ENCODE measurements at places on chromosomes 12 and 14.
A peak's percentile ranks its signal among the peaks of the same experiment; 100 is the strongest.

DNA sequence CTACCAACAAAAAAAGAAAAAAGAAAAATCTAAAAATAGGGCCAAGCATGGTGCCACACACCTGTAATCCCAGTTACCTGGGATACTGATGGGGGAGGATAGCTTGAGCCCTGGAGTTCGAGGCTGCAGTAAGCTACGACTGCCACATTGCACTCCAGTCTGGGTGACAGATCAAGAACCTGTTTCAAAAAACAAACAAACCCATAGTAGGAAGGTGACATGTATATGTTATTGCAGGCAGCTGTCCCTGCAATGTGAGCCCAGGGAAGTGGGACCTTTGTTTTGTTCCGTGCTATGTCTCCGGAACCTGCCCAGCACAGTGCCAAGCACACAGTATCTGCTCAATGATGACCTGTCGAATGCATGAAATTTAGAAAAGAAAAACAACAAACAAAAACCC lies 37.2 kb upstream of the YY1 start:
- no peak for DNase-seq

GRCh38 chr12:73612551-73612950 lies 925.1 kb upstream of the ATXN7L3B start:
- no peak for DNase-seq

DNA sequence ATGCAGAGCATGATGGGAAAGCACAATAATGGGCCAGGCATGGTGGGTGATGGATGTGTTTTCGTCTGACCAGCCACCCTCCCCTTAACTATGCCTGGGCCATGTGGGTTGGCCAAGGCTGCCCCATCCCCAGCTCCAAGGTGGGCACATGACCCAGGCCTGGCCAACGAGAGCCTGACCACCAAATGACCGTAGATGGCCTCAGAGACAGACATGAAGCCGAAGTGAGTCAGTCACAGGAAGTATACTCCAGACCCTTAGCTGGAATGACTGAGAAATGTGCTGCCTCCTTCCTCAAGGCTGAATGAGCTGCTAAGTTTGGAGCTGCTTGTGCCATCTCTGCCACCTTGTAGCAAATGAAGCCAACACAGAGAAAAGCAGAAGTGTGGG lies 233.6 kb downstream of the BCL11B start:
- no peak for DNase-seq

- DNase-seq = no peak
Measured at GRCh38 chr14:95256776-95257060, 63.0 kb downstream of the CLMN start.

- DNase-seq = no peak
Measured at GRCh38 chr14:70782361-70782760, 27.0 kb downstream of the MAP3K9 start.

- no peak for DNase-seq
Measured at GRCh38 chr12:19055589-19055988, 73.9 kb upstream of the PLEKHA5 start.

DNA sequence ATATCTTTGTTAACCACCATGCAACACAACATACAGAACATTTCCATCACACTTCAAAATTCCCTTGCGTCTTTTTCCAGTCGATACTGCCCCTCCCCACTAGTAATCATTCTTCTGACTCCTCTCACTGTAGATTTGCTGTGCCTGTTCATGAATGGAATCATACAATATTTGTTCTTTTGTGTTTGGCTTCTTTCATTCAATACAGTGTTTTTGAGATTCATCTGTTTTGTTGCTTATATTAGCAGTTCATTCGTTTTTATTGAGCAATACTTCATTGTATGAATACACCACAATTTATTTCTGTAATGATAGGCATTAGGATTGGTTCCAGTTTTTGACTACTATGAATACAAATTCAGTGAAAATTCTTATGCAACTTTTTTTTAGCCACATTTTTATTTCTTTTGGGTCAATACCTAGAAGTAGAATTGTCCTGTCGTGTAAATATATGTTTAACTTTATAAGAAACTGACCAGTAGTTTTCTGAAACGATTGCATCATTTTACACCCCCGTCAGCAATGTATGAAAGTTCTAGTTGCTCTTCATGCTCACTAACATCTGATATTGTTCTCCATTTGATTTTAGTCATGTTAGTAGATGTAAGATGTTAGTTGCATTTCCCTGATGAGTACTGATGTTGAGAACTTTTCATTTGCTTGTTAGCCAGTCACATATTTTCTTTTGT lies 127.5 kb downstream of the TGFB3 start:
- DNase-seq = no peak

DNA sequence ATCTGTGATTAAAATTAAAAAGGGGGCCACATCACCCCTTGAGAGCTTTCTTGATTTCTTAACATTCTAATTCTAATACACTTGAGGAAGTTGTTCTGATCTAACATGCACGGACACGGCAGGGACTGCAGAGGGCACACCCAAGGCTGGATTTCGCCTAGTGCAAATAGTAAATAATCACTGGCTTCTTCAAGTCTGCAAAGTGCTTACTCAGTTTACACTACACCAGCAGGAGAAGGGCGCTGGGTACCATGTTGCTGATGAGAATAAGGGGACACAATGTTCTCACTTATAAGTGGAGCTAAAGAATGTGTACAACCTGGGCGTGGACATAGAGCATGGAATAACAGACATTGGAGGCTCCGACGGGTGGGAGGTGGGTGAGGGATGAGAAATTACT lies 34.2 kb downstream of the TBX5 start:
- no peak for DNase-seq

DNA sequence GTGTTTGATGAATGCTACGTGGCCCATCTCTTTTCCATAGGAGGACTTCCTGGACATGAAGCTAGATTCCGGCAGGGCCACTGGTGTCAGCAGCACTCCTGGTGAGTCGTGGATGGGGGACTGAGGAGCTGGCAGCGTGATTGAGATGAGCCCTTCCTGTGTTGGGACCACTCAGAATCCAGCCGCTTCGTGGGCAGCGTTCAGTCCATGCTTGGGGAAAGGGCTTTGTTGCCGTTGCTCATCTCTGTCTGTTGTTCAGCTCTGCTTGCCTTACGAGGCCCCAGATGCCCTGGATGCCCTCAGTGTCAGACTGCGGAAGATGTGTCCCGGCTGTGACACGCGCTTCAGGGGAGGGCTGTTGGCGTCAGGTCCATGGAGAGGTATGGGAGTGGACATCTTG lies 127.1 kb upstream of the RTL1 start:
- DNase-seq = no peak

GRCh38 chr14:61477712-61478462 lies 156.5 kb downstream of the PRKCH start:
- no peak for DNase-seq

GRCh38 chr12:64824500-64825142 lies at the start of gene TBC1D30:
TSS of gene TBC1D30 (plus strand) at chr12:64824647. CDS start at chr12:64824880, 233 bp downstream.
- DNase-seq = no peak

DNA sequence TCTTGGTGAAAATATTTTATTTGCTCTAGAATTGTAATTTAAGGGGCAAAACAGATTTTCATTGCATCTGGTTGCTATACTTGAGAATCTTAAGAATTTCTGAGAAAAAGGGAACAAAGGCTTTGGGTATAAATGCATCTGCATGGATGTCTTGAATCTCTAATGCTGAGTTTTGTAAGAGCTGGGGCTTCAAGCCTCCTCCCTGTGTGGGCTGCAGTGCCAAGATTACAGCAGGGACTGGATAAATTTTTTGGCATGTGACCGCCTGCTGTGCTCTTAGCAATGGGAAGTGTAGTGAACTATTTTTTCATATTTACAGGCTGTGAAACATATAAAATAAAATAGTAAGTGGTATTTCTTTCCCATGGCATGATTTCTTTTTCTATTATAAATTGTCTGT lies 70.0 kb downstream of the SLC38A6 start:
- no peak for DNase-seq

GRCh38 chr14:63672417-63673180 lies 30.9 kb upstream of the WDR89 start:
- no peak for DNase-seq

DNA sequence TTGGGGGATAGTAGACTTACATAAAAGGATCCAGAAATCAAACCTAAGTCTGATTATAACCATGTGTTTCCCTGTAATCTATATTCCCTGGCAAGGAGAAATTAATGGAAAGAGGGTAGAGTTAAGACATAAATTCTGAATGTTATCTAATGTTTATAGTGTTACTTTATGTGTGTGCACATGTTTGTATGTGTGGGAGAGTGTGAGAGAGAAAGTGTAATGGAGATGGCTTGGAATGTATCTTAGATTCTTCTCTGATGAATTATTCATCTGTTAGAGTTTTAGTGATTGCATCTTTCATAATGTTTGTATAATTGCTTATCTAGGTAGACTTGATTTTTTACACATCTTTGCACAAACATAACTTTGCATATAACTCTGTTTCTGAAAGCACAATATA lies 490.9 kb downstream of the FLRT2 start:
- no peak for DNase-seq

DNA sequence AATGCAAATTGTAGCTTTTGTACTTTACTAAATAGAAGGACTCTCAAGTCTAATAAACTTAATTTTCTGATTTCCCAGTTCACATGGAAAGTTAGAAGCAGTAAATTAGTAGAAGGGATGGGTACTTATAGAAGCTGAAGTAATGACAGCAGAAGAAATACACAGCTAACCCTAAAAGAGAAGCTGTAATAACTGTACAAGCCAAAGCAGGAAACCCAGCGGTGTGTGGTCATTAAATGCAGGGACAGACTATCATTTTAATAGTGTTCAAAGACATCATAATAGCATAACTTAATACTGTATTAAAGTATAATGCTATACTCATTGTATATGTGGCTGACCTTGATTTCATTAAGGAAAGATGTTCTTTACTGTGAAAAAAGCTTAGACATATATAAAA lies 74.9 kb downstream of the PCNX1 start:
- no peak for DNase-seq

DNA sequence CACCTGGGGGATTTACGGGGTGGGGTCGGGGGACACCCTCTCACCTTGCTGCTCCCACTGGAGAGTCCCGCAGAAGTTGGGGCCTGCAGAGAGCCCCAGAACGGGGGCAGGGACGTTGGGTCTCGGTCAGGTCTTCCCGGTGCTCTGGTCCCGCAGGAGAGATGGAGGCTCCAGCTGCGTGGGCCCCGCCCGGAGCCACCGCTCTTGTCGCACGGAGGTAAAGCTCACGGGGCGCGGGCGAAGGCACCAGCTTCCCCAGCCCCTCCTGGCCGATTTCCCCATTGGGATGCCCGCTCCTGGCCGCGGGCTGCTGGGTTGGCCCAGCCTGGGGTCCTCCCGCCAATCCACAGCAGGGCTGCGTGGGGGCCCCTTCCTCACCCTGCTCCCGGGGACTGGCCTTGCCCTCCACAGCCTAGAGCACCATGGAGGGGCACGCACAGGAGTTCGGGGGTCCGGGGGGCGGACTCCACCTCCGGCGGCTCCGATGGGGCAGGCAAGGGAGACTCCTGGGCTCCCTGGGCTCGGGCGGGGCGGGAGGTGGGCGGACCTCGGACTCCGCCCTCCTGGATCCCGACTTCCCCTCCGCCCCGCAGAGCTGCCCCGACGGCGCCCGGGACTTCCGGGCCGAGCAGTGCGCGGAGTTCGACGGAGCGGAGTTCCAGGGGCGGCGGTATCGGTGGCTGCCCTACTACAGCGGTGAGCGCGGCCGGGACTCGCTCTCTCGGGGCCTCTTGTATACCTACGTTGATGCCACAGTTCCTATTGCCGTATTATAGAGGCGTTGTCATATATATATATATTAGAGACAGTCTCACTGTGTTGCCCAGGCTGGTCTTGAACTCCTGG lies 8.4 kb downstream of the PAPLN start:
- DNase-seq = no peak

- DNase-seq = peak; percentile 82
Measured at GRCh38 chr14:81450100-81450531, 50.0 kb upstream of the STON2 start.

DNA sequence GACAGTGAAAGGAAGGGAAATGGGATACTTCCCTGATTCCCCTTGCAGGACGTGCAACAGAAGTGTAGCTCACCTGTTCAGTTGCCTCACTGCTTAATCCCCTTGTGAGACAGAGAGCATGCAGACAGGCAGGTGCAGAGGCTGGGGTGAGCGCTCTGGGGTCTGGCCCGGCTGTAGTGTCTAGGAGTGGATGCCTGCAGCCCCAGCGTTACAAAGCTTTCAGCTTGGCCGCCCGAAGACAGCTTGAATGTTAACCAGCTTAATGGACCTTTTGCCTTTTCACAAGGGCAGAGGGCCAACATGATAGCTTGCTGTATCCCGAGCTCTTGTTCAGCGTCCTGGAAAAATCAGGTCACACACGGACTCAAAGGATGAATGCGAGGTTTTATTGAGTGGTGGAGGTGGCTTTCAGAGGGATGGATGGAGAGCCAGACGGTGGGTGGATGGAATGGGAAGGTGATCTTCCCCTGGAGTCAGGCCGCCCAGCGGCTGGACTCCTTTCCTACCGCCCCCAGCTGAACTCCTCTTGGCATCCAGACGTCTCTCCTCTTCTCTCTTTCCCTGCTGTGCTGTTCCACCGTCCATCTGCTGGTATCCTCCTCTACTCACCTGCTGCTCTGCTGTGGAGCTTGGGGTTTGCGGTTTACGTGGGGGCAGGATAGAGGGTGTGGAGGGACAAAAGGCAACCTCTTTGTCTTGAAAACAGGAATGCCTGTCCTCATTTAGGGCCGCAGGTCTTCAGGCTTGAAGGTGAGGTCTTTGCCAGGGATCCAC lies 86.2 kb upstream of the RESF1 start:
- no peak for DNase-seq

GRCh38 chr12:45572114-45572513 lies 157.4 kb upstream of the ARID2 start:
- no peak for DNase-seq

DNA sequence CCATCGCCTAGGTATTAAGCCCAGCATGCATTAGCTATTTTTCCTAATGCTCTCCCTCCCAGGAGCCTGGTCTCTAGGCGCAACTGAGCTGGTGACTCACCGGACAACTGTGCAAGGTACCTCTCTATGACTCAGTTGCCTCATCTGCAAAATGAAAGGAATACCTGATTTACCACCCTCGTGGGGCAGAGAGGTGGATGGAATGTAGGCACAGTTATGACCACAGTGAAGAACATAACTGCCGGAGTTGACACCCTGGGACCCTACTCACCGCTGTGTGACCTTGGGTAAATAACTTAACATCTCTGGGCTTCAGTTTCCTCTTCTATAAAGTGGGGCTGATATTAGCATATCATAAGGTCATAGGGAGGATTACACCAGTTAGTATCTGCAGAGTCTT lies 22.6 kb downstream of the BCL11B start:
- DNase-seq = no peak

DNA sequence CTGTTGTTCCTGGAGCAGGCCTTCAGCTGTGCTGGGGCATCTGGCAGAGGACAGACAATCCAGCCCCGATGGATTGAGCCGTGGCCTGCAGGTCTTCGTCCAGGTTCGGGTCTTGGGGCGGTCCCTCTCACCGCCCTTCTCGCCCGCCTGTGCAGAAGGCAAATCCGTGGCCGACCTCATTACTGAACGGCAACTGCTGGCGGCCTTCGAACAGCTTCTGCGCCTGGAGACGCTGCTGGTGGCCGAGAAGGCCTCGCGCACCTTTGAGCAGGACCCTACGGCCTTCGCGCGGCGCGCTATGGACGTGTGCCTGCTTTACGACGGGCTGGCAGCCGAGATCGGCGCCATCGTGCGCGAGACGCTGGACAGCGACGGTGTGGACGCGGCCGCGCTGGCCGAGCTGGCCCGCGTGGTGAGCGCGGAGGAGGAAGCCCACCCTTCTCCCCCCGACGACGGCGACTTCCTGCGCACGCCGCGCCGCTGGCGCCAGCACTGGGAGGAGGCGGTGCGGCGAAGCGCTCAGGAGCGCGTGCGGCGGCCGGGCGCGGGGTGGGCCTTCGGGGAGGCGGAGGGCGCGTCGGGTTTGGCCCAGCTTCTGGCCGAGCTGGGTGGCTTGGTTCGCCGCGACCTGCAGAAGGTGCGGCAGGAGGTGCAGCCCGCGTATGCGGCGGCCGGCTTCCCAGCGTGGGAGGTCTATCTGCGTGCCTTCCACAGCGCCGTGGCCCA lies 7.6 kb downstream of the EXOC3L4 start:
- DNase-seq = no peak

All from NCI-H187 treated with DMSO at 0.1 percent for 48 hours (cell line).